Peyer's patch (tissue), 4 donors: ENCODE measurements at places on chromosomes 6 and 20. TPM values are rescaled to one million over a fixed set of nuclear protein-coding genes. Genes with fewer than 3 reads are reported as not detected.

GRCh38 chr6:136657666-136658065, 107.4 kb upstream of the MAP7 start:
- DNase-seq, result no peak

- no peak for DNase-seq
These were observed 254.6 kb downstream of the ANKRD60 start for GRCh38 chr20:57973886-57974285.

DNA sequence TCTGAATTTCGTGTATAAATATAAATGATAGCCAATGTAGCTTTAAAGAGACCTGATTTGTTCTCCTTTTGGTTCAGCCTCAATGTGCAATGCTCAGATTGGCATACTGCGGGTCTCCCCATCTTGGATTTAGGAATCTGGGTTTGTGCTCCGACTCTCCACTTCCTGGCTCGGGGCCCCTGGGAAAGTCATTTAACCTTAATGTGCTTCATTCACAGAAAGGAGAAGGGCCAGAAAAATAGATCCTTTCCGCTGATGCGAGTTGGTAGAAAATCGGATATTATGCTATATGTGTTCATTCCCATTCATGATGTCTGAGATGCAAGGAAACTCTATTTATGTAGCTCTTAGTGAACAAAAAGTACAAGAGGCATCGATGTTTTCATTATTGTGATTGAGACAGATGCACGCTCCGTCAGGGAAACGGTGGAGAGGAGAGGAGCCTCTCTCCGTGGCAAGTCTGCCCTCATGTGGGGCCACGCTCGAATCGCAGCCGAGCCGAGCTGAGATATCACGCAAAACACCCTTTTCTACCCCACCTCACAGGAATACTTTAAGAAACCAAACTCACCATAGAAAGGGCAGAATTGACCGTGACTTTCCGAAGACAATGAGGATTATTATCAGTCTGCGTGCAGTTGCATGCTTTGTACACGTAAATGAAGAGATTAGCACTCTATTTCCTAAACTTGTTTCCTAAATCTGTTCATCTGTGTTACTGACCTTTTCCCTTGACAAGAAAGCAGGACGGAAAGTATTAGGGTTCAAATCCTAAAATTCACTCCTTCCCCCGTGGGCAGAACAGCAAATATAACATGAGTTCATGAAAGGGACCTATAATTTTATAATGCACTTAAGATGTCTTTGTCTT, 136.6 kb downstream of the COL9A1 start:
- peak; percentile 57 for DNase-seq

- no peak for DNase-seq
These were observed 17.4 kb upstream of the FAXC start for GRCh38 chr6:99366852-99367251.

GRCh38 chr6:30399390-30400058, 54.6 kb downstream of the RPP21 start:
- DNase-seq, result no peak

- DNase-seq, result no peak
These were observed 195.8 kb downstream of the ZFAND3 start for GRCh38 chr6:38015341-38015740.

- DNase-seq, result no peak
These were observed 634.3 kb downstream of the TBC1D32 start for GRCh38 chr6:120700001-120700400.

GRCh38 chr6:111562246-111562645, 43.4 kb downstream of the TRAF3IP2 start:
- no peak for DNase-seq

DNA sequence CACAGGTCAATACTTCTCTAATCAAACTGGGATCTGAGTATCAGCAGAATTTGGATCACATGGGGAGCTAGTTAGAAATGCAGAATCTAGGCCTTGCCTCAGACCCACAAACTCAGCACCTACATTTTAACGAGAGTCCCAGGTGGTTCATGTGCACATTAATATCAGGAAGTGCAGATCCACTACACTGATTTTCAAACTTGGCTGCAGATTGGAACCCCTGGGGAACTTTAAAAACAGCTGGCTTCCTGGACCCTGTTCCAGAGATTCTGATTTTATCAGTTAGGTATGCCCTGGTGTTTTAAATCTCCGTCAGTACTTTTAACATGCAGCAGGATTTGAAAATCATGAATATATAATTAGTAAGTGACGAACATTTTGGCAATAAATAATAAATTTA, 1.9 kb upstream of the CST8 start:
- no peak for DNase-seq

DNA sequence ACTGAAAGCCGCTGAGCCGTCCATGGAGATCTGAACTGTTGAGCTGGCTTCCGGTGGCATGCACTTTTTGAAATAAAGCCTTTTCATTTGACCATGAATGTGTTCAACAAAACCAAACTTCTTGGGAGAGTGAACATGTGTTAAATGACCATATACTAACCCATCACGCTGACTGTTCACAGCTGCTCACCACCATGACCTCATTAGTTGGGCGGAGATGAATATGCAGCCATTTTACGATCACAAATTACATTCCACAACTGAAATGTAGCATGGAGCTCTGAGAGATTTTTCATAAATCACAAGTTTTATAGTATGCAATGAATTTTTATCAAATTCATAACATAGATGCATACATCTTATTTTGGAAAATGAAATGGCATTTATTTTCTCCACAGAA, 4.2 kb downstream of the RAMACL start:
- no peak for DNase-seq

DNA sequence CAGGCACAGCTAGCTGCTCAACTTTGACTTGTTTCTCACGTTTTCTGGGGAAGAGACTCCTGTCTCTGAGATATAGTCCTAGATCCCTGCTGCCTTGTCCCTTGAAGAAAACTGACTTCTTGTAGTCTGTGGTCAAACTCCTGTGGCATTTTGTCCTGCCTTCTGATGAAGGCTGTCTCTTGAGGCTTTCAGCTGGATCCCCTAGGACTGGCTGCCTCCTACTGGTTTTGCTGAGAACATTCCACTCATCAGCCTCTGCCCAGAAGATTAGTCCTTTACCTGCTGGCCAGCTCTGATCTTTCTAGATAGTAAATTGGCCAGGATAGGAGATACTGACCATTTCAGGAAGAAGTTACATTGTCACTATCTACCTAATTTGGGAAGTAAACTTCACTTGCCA, 71.9 kb upstream of the CNR1 start:
- DNase-seq, result no peak

GRCh38 chr20:50193836-50194421, 3.3 kb downstream of the CEBPB start:
- no peak for DNase-seq

GRCh38 chr6:136437246-136437645, 113.0 kb downstream of the MAP7 start:
- no peak for DNase-seq

- no peak for DNase-seq
These were observed 220.5 kb upstream of the SLC35B3 start for GRCh38 chr6:8655670-8656454.

DNA sequence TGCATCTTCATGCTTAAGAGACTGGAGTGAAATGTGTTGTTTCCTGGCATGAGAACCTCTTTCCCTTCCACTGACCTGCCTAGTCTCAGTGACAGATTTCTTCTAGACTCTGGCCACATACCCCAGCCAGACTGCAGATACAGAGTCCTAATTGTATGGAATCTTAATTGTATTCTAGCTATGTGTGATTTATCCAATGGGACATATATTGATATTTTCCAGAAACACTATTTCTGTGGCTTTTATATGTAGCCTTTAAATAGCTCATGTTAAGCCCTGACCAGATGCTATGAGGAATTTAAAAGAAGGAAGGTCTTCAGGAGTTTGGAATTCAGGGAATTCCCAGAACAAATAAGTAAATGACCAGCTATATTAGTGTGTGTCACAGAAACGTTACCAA, 99.0 kb downstream of the FIG4 start:
- DNase-seq, result no peak

DNA sequence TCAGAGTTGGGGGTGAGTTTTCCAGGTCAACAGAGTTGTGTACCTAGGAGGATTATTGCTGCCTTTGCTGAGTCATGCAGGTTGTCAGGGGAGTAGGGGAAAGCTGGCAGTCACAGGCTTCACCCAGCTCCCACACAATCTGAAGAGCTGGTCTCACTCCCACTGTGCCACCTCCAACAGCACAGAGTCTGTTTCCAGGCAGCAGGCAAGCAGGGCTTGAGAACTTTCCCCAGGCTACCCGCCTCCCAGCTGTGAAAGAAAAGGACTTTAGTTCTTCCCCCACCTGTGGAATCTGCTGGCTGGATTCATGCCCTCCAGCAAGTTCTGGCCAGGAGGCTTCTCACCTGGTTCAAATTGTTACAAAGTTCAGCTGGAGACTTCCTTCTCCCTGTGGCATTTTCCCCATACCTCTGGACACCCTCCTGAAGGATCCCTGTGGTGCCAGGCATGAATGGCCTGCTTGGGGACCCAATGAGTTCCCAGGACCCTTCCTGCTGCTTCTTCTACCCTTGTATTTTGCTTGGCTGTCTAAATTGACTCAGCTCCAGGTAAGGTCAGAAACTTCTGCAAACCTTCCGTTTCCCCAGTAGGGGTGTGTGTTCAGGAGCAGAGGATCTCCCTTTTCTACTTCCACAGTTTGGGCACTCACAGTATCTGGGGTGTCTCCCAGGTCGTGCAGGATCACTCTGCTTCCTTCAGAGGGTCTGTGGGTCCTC, 378.1 kb upstream of the MAN1A1 start:
- DNase-seq, result no peak

DNA sequence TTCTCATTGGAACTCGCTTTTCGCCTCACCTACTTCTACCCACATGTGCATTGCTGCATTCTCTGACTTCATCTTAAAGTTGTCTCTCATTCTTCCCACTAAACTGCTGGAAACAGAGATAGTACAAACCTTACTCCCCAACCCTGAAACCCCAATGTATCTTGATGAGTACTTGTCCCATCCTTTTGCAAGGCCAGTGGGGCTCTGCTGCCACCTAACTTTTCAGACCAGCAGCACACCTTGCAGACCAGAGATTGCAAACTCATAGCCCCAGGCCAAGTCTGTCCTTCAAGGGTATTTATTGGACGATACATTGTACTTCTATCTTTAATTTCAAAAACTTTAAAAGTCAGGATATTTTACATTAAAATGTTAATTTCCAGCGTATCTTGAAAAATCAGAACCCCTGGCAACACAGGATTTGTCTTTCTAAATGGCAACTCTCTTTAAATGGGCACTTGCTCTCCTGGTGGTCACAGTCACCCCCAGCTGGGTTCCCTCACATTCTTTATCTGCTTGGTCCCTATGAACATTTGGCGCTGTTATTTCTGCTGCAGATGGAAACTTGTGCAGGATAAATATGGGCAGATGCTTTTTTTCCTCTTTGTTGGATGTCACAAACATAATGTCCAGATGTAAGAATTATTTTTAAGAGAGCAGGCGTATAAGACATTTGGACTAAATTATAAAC, 83.9 kb downstream of the SOD2 start:
- no peak for DNase-seq

DNA sequence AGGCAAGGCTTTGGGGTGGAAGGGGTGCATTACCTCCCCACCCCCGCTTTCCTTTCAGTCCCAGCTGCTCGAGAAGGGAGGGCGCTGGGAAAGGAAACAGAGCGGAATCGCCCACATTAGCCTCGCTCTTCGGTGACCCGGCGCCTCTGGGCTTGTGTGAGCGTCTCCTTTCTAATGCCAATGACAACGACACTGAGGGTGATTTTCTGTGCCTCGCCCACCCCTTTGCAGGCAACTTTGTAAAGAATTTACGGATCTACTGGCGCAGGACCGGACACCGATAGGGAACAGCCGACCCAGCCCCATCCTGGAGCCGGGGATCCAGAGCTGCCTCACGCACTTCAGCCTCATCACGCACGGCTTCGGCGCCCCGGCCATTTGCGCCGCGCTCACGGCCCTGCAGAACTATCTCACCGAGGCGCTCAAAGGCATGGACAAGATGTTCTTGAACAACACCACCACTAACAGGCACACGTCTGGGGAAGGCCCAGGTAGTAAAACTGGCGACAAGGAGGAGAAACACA, 24.3 kb downstream of the TFAP2B start:
- DNase-seq, result no peak

The ZBP1 gene
- total RNA-seq, result 9.8 TPM

The GID8 gene
- total RNA-seq, result 22.3 TPM

The HLA-DQA2 gene
- not detected for total RNA-seq

The PAK5 gene
- not detected for total RNA-seq

The EXOC2 gene
- 22.0 TPM for total RNA-seq

The NAPB gene
- total RNA-seq, result 13.5 TPM

The DCDC2 gene
- 0.57 TPM for total RNA-seq

The C6orf47 gene
- 38.7 TPM for total RNA-seq

The GJE1 gene
- total RNA-seq, result not detected

The MOXD1 gene
- total RNA-seq, result not detected

The BPIFB2 gene
- not detected for total RNA-seq

The GTSF1L gene
- not detected for total RNA-seq
